ENCODE measurements at places on chromosomes 5 and 9.

- DNase-seq: peak; percentile 35
Observed at GRCh38 chr5:52727576-52727975, 60.1 kb upstream of the ITGA1 start.

DNA sequence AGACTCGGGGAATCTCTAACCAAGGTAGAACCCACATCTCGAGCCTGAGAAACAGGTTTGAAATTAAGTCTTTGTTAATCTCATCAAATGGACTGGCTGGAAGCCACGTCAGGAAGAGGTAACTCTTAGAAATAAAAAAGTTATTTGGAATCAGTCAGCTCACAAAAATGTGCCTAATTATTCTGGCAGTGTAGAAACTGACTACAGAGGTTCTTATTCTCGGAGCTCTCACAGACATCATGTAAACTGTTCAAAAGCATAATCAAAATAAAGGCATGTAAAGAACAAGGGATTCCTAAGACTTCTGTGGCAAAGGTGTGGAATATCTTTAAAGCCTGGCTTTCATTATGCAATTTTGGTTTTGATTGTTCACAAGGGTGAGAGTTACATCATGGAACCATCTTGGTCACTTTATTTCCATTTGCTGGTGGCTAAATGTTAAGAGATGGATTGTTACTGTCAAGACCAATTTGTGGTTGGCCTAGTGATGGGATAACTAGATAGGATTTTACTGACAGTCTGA lies 85.1 kb downstream of the OTULIN start:
- DNase-seq: peak; percentile 22

DNA sequence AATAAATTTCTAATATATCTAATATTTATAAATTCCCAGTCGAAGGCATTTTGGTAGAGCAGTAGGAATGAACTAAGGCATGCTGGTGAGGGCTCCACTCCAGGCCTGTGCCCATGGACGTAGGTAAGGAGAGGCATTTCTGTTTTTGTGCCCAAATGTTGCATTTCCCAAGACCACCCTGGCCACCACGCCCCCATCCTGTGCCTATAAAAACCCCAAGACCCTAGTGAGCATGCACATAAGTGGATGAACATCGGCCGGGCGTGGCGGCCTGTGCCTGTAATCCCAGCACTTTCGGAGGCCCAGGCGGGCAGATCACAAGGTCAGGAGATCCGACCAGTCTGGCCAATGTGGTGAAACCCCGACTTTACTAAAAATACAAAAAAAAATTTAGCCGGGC lies 10.1 kb upstream of the MTMR12 start:
- DNase-seq: no peak

- DNase-seq: no peak
Observed at GRCh38 chr5:66620711-66621110, 24.5 kb downstream of the MAST4 start.

GRCh38 chr5:98962587-98962986 lies 33.8 kb upstream of the CHD1 start:
- no peak for DNase-seq

DNA sequence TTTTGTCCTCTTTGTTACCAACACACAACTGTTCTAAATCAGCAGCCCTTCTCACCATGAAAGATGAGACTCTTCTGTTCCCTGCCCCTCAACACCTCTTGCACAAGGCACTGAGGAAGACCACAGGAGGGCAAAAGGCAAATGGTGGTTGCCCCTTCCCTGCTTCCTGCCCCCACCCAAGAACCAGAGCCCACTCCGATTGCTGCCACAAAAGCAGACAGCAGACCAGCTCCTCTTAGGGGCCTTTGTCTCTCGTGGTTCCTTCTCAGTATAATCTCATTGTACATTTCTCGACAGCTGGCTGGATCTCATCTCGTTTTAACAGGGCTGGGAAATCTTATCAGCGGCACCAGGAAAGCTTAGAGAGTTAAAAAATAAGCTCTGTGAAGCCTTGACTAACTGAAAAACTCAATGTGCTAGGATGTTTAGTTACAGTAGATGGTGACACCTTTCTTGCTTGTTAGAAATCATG lies 1.1 kb downstream of the MVB12B start:
- peak; percentile 78 for DNase-seq

GRCh38 chr9:131590907-131591844 lies 45.9 kb downstream of the PRRT1B start:
- DNase-seq: peak; percentile 77

GRCh38 chr5:125151150-125151900 lies 404.9 kb upstream of the ZNF608 start:
- no peak for DNase-seq

DNA sequence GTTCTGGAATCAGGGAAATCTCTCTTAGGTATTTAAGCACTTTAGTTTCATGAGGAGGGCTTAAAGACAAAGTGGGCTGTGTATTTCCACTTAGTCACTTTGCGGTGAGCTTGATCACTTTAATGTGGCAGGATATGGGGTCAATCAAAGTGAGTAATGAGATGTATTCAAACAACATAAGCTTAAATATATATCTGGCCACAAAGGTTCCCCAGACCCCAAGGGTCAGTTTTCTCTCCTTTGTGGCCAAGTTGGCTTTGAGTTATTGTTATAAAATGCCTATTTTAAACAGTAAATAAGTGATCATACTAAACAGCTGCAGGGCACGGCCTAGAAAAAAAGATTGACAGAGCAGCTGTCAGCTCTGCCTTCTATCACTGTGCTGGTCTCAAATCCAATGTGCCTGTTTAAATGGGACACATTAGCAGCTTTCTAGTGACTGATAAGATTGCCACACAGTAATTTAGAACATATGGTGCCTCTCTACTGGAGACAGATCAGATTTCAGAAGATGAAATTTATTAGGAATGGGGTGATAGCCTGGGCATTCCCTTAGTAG lies 363.9 kb downstream of the AGTPBP1 start:
- peak; percentile 96 for DNase-seq

- no peak for DNase-seq
Observed at GRCh38 chr5:127871503-127872153, 168.4 kb downstream of the CCDC192 start.

DNA sequence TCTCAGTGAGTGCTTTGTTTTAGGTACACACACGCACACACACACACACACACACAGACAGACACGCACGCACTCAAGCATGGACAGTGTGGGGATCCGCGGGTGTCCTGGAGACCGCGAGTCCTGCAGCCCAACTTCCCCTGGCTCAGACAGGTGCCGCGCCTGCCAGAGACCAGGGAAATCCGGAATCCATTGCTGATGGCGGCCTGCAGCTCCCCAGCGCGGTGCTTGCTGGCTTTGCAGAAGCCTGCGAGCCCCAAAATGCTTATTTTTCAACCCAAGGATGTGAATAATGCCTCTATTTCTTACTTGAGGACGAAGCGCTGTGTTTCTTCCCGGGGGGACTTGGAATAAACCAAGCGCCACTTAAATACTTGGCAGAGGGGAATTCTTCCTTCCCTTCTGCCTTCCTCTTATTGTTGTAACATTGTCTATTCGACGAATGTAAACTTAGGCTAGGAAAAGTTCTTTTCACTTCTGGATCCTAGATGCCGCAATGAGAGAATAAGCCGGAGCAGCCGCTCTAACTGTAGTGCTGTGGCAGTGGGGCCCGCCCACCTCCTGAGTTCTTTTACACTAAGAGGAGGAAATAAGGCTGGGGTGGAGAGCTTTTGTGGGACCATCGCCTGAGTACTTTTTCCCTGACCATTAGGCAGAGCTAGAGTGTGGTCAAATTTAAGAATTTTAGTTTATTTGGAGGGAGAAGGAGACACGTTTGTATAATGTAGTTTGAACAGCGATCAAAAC lies 802 bp downstream of the ITGA2 start:
- DNase-seq: peak; percentile 36

DNA sequence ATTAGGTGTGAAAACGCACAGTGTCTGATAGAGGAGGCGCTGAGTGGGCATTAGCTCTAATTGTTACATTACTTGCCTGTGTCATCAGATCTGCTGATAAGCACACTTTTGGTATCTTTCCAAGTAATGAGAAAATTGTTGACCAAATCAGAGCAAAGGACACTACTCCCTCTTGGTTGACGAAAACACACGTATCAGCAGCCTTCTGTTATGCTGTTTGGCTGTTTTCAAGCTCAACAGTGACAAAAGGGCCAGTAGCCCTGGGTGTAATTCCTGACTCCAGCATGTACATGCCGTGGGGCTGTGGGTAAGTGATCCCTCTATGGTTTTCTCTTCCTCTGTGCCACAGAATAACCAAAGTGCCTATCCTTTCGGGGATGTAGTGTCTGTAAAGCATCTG lies 151.4 kb downstream of the AUH start:
- no peak for DNase-seq

DNA sequence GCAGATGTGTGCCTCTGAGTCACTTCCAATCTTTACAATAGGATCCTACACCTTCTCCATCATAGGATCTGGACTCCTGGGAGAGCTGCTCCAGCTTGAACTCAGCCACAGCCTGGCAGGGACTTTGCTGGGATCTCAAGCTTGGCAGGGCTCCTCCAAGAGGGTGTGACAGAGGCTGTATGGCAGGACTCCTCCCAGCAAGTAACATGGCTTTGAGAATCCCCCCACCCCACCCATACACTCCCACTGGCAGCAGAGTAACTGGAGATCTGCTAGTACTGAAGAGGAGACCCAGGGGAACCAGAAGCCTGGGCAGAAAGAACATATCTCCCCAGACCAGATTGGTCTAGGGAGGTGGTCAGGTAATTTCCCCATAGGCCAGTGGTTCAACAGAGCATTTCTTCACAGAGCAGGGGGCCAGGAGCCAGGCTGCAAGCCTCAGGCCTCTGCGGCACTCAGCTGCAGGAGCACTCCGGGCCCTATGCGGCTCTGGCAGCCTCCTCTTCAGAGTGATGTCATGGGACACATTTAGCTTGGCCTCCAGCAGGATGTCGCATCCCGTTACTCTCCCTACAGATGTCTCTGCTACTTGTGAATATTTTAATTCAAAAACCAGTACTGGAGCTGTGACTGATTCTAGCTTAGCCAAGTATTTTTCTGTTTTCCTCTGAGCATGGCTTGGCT lies 1.7 kb upstream of the ACSL6 start:
- no peak for DNase-seq
